Astrocyte (in vitro differentiated cells and primary cell): ENCODE measurements at places on chromosomes 13 and 19.
A peak's percentile ranks its signal among the peaks of the same experiment; 100 is the strongest.

- DNase-seq = no peak
Measured at GRCh38 chr19:18422530-18423191, 3.5 kb downstream of the SSBP4 start.

DNA sequence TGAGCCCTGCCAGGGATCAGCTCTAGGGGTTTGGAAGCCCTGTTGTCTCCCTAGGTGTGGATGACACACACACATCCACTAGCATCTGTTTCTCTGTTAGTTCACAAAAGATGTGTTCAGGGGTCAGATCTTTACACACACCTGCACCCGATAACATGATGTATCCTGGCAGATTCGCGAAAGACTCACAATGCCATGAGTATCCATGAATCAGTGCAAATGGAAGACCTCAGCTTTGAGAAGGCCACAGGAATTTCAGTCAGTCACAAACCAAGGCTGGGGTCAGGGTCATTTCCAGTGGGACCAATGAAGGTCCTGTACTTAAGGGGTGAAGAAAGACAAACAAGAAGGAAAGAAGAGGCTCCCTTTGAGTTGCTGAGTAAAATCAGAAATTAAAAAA lies 898.2 kb downstream of the UQCRFS1 start:
- DNase-seq = peak; percentile 55

DNA sequence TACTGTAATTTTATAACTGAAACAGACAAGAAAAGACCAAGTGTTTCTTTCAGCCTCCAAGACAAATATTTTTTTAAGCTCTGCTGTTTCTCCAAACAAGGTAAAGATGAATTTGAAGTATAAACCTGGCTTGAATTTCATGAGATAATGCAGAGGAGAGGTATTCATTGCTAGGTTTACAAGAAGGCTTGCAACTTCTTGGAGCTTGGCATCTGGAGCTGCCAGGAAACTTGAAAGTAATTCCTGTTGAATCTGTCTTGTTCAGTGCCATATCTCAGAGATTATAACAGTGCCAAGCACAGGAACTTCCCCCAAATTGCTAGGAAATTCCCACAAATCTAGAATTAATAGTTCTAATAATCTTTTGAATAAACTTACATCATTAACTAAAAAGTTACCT lies 70.9 kb downstream of the CDK8 start:
- DNase-seq = peak; percentile 32

DNA sequence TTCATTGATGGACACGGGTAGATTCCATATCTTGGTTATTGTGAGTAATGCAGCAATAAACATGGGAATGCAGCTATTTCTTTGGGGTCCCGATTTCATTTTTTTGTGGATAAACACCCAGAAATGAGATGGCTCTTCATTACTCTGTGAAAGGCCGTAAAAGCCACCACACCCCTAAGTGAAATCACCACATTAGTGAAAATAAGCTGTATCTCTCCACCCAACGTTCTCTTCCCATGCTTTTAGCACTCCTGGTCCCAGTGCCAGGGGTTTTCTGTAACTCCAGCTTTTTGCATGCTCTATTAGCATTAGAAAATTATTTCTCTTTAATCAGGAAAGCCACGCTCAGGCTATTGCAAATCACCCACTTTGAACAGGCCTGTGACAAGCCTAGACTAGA lies 15.8 kb downstream of the CHAMP1 start:
- no peak for DNase-seq

- DNase-seq = peak; percentile 31
Measured at GRCh38 chr13:49749848-49750247, 42.6 kb downstream of the KPNA3 start.

DNA sequence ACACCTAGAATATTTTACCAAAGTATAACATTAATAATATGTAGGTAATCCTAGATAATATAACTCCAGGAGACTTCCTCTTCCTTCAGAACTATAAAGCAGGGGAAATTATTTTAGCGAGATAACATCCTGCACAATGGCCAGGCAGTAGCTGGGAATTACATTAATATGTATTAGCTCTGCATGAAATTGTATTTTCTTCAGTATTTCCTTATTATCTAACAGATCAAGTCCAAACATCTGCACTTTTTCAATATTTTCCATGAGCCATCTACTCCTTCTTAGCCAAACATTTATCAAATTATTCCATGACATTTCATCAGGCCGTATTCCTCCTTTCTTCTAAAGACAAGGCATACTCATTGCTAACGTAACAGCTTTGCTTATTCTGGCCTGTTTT lies 98.8 kb upstream of the PCDH9 start:
- no peak for DNase-seq

DNA sequence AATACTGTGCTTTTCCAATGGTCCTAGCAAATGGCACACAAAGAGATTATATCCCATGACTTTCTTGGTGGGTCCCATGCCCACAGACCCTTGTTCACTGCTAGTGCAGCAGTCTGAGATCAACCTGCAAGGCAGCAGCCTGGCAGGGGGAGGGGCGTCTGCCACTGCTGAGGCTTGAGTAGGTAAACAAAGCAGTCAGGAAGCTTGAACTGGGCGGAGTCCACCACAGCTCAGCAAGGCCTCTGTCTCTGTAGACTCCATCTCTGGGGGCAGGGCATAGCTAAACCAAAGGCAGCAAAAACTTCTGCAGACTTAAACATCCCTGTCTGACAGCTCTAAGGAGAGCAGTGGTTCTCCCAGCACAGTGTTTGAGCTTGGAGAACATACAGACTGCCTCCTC lies 82.9 kb downstream of the ZNF737 start:
- no peak for DNase-seq

DNA sequence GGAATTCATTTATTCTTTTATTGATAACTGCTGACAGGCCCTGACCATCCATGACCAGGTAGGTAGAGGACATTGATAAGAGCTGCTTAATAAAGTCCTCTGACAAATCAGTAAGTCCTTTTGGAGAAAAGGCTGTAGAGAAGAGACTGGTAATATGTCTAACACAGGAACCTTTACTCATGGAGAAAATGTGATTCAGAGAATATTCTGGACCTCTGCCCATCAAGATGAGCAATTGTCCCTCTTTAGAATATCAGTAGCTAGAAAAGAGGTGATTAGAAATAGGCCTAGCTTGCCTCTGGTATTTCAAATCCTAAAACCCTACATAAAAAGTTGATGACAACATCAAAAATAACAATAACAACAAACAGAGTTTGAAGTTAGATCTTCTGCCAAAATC lies 642.3 kb downstream of the TBC1D4 start:
- peak; percentile 30 for DNase-seq

- DNase-seq = peak; percentile 32
Measured at GRCh38 chr19:40982594-40983101, 8.4 kb upstream of the CYP2B6 start.

DNA sequence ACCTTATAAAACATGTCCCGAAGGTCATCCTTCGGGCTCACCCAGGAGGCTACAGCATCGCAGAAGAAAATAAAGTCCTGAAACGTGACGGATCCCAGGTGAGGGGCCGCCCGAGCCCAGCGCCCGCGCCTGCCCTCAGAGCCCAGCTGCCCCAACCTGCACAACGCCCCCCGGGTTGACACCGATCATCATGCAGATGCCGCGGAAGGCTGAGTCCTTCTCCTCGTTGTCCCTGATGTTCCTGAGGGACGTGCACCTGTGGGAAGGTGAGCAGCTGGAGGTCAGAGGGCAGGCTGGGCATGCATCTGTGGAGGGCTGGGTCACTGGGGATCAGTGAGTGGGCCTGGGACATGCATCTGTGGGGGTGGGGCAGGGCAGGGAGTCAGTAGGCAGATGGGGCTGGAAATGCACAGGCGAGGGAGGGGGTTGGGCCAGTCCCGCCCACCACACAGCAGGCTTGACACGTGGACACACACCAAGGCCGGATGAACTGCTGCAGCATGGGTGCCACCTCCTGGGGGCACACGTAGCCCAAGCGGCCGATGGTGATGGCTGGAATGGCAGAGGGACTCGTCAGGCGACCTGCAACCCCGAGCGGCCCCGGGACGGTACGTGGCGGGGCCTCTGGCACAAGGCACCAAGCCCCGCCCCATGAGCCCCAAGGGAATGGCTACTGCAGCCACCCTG lies 5.3 kb upstream of the FBXW9 start:
- DNase-seq = no peak

GRCh38 chr13:42219051-42219450 lies 52.9 kb upstream of the AKAP11 start:
- no peak for DNase-seq
